ENCODE measurements at places on chromosomes 7 and 10.
A peak's percentile ranks its signal among the peaks of the same experiment; 100 is the strongest.

GRCh38 chr10:28963539-28964221, 286.4 kb downstream of the BAMBI start:
- no peak for DNase-seq

- DNase-seq, result peak; percentile 9
Observed at GRCh38 chr10:22103701-22104470, 100.4 kb upstream of the DNAJC1 start.

GRCh38 chr7:151119902-151120301, 33.6 kb downstream of the AGAP3 start:
- no peak for DNase-seq

DNA sequence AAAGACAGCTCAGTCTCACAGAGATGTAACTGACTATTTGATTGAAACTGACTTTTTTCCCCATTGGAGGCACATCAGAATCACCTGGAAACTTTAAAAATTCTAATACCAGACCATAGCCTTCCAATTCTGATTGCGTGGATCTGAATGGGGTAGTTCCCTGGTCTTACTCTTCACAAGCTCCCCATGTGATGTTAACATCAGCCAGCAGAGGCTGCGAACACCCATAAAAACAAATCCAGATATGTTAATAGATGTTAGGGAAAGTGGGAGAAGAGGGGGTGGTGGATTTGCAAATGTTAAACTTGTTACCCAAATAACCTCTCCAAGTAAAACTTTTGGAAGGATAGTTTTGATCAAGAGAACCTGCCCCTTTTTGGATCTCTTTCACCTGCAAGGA, 1133.4 kb downstream of the CNTNAP2 start:
- no peak for DNase-seq
